ENCODE measurements at places on chromosomes 3 and 15.
A peak's percentile ranks its signal among the peaks of the same experiment; 100 is the strongest.

GRCh38 chr3:113783980-113784379, 37.1 kb downstream of the ATP6V1A start:
- no peak for DNase-seq

DNA sequence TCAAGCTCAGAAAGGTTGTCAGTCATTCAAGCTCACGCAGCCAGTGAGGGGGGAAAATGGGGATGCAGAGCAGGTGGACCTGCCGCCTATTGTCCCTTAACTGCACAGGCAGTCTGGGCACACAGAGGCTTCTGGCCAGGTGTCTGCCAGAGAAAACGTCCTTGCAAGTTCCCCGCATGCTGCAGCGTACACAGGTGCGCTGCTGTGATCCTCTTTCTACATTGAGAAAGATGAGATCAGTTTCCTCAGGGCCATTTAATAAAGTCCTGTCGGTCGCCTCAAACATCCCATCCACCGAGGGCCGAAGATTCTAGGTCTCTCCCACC, 445 bp upstream of the TSEN2 start:
- peak; percentile 30 for DNase-seq

- DNase-seq = no peak
These were observed 436.8 kb upstream of the CNTN4 start for GRCh38 chr3:1661839-1662238.

- DNase-seq = no peak
These were observed 547 bp downstream of the NUP210 start for GRCh38 chr3:13419505-13420044.

- DNase-seq = no peak
These were observed 430.6 kb downstream of the MECOM start for GRCh38 chr3:169232863-169233262.

DNA sequence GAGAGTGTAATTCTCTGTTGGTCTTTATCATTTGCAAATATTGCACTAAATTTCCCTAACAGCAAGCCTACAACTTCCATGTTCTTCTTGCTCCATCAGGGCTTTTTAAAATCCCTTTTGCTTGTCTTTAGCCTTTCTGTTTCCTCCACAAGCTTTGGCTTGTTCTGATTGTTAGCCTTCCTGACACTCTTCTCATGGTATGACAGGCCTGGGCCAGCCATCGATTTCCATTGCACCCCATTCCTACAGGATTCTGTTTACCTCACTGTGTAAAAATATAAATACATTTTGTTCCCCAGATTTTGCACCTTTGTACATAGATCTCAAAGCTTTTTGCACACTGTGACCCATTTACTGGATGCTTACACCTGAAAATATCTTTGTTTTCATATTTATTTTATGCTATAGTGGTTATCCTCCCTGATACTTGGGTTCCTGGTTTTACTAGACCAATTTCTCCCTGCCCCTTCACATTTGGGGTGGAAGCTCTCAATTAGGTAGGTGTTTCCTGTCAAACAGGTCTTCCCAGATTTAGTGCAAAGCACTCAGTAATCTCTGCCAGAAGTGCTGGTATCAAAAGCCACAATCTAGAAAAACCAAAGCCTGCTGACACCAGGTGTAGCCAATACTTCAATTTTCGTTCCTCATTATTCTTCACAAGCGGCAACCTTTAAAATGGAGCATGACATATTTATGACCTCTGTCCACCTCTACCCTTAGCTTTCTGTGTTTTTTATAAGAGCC, 57.9 kb upstream of the PPP2R3A start:
- peak; percentile 64 for DNase-seq

DNA sequence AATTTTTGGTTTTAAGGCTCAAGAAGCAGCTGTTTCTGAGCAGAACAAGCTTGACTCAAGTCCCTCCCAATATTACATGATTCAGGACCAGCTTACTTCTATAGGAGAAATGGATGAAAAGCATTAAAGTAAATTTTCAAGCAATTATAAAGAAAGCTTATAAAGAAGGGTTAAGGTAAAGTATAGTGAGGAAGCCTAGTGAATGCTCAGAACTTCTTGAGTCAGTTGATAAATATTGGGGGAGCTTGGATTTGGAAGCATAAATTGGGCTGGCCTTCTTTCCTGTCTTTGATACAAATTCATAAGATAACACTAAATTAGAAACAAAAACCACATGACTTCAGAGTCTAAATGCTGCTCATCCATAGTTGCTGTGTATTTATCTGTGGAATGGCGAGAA, 156.0 kb downstream of the CHL1 start:
- DNase-seq = no peak

DNA sequence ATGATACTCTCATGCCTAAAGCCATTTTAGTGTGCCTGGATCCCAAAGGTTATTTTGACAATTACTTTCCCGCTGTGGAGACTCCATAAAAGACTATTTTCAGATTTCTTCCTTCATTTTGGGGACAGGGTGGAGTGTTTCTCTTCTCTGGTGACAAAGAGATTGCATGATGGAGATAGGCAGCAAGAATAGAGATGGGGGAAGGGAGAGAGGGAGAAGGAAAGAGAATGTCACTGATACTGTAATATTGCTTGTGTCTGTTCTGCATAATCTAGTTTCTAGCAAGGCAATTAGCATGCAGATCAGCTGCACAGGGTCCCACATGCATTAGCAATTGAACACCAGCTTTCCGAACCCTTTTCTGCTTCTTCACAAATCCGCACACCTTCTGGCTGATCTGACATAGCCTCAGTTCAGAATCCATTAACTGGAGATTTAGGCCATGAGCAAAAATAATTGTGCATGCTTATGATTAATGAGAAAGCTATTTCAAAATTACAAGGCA, 222.4 kb downstream of the OXSM start:
- DNase-seq = no peak

DNA sequence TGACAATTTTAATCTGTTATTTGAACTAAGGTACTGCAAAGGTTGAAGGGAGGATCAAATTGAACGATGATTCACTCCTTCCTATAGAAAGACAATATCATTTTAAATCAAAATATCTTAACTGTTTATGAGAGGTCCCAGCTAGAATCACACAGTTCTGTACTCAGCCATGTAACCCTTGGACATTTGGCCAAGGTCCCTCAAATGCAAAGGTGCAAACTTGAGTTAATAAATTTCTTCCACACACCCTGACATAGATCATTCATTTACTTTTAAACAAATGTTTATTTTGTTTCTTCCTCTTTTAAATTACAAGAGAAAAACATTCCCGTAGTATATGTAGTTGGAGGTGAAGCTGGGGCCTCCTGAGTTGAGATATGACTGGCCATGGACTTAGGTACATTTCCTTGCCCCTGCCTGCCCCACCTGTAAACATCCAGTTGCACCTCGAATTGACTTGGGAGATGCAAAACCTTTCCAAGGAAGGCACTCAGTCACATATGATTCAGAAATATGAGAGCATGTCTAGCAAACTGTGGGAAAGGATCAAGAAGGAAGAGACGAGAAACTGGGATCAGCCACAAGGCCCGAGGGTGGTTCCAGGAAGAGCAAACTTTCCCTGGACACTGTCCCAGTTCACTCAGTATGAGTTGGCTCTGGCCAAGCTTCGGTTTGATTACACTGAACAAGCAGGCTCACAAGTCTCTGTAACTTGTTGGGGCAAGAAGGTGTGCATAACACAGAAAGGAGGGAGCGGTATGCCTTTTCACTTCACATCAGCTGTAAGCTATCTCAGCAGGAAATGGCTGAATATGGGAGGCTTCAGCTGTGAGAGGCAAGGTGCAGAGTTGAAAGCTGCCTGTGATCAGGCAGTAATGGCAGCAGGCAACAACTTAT, 6.7 kb downstream of the TNFSF10 start:
- no peak for DNase-seq

GRCh38 chr3:170603770-170604510, 18.1 kb upstream of the SLC7A14 start:
- DNase-seq = no peak

DNA sequence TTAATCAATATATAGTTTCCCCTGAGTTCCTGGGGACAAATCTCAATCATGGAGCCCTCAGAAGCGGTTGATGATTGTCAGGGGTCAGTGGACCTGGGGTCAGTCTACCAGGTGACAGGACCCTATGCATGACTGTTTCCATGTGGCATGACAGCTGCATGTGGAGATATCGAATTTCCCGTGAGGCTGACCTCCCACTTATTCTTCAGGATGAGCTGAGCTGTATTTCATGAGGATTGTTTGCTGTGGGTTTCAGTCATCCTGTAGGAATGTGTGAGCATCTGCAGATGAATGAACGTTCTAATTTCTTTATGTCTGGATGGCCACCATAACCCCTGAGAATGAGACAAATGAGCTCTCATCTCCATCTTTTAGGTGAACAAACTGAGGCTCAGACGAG, 93.0 kb upstream of the HES1 start:
- no peak for DNase-seq

DNA sequence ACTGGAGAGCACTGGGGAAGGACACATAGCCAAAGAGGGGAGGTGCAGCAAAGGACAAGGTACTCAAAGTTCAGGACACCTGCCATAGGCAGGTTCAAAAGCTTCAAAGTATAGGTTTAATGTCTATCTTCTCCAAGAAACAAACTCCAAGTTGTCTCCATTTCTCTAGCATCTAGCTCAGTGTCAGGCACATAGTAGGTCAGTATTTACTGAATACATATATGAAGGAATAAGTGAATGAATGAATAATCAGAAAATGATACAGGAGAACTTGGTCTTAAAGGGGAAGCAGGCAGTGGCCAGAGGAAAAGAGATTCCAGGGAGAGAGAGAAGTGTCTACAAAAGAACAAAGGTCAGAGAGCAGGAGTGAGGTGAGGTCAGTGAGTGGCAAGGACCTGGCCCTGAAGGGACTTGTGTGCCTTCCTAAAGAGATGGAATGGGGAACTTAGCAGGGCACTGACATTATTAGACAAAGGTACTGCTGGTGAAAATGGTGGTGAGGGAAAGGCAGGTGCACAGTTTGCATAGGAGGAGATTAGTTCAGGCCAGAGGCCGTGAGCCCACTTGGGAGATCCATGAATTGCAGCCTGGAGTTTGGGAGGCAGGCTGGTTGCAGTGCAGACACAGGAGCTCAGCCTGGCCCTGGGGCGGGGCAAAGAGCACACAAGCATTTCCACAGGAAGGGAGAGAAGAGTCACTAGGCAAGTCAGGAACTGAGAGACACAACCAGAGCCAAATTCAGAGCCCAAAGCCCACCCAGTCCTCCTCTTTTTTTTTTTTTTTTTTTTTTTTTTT, 21.4 kb downstream of the TBC1D2B start:
- no peak for DNase-seq
